ENCODE measurements at places on chromosomes 6 and 20.

DNA sequence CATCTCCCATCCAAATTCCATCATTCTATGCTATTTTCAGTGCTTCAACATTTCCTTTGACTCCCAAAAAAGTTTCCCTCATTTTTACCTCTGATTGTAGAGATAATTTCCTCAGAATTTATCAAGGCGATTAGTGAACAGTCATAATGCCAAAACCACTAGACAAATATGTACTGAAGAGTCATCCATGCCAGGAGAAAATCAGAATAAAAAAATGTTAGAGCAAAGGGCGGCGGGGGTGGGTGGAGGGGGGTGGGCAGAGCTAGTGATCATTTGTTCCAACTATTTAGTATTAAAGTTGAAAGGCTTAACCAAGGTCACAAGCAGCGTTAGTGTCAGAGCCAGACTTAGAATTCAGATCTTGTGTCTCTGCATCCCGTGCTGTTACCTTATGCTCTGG, 5.3 kb upstream of the ADGRF5 start:
- DNase-seq: no peak

GRCh38 chr6:82017288-82017687, 230.3 kb downstream of the IBTK start:
- DNase-seq: no peak

- DNase-seq: no peak
Measured at GRCh38 chr6:29620630-29621029, 12.4 kb downstream of the GABBR1 start.

GRCh38 chr6:31096215-31096614, 16.2 kb downstream of the C6orf15 start:
- DNase-seq: no peak
